ENCODE measurements at places on chromosomes 13 and 19. TPM values are rescaled to one million over a fixed set of nuclear protein-coding genes. Genes with fewer than 3 reads are reported as not detected.

The NPAS1 gene
- total RNA-seq, result 0.68 TPM

The ZNF534 gene
- 0.68 TPM for total RNA-seq

The ZNF878 gene
- total RNA-seq, result not detected

The RXFP2 gene
- total RNA-seq, result 0.21 TPM

The DNAJC15 gene
- total RNA-seq, result 7.6 TPM

The CNN1 gene
- total RNA-seq, result 1,224 TPM

The SERTM1 gene
- total RNA-seq, result not detected

The ZNF582 gene
- 2.6 TPM for total RNA-seq

The GPC5 gene
- total RNA-seq, result 3.3 TPM

The GRK1 gene
- not detected for total RNA-seq

The USHBP1 gene
- total RNA-seq, result 3.5 TPM

The ZNF723 gene
- not detected for total RNA-seq

The FGF22 gene
- 0.27 TPM for total RNA-seq

The TINCR gene
- total RNA-seq, result 2.0 TPM

The RASGRP4 gene
- total RNA-seq, result 16.9 TPM

The PLIN4 gene
- 7.1 TPM for total RNA-seq

The KLHL1 gene
- total RNA-seq, result not detected

DNA sequence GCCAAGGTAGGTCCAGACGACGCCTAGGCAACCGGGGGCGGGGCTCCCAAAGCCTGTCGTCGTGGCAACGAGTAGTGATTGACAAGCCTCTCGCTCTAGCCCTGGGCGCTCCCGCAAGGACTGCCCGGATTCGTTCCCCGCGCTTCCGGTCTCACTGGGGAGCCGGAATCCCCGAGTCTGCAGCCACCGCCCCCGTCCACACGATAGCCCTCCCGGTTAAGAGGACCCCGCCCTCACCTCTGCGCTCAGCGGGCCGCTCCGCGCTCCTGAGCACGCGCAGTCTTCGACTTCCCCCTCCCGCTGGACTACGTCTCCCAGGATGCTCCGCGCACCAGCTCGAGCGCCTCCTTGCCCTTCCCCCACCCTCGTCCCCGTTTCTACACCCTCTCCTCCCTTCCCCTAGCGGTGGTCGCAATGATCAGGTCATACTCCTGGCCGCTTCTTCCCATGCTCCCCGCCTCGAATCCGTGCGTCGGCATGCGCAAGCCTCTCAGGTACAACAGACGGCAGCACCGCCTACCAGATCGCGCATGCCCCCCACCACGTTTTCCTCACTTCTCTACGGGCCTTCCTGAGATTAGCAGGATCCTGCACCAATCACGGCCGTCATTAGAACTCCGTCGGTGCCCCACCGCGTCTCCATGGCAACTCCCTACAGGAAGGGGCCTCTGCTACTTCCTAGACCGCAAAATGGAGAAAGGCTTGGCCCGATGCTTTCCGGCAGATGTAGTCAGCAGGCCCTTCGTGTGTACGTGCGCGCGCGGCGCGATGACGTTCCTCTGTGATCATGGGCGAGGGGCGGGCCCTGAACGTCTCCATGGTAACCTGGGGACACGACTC lies at the start of gene MZF1:
Gene MZF1 (minus strand): TSS at position 518 of the 840 bp plus-strand sequence. CDS start 1,946 bp downstream, outside the sequence.
- DNase-seq, result peak; percentile 100

GRCh38 chr19:1267477-1268225 lies 1.5 kb upstream of the CIRBP start:
- DNase-seq, result no peak

- no peak for DNase-seq
These were observed 3.5 kb upstream of the EID2 start for GRCh38 chr19:39543477-39543857.

DNA sequence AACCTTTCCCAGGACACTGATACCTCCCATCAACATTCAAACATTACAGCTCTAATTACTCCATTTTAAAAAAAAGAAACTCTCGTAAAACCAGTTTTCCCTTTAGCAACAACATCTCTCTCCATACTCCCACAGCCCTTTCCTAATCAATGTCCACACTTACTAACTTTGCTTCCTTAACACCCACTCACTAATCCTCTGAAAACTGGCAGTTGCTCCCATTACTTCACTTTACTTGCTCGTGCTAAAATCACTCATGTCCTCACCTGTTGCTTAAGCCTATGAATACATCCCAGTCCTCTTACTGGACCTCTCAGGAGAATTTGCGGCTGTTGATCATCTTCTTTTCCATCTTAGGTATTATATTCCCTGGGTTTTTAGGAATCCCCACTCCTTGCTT lies 44.8 kb downstream of the RBM26 start:
- DNase-seq, result no peak

GRCh38 chr13:78603240-78603957 lies at the start of gene POU4F1:
POU4F1 (minus strand) TSS chr13:78603552; CDS start chr13:78603326, 226 bp downstream.
- no peak for DNase-seq

GRCh38 chr13:30082391-30082790 lies 225.0 kb downstream of the KATNAL1 start:
- no peak for DNase-seq

GRCh38 chr13:112958127-112958989 lies 10.7 kb upstream of the MCF2L start:
- DNase-seq, result no peak

DNA sequence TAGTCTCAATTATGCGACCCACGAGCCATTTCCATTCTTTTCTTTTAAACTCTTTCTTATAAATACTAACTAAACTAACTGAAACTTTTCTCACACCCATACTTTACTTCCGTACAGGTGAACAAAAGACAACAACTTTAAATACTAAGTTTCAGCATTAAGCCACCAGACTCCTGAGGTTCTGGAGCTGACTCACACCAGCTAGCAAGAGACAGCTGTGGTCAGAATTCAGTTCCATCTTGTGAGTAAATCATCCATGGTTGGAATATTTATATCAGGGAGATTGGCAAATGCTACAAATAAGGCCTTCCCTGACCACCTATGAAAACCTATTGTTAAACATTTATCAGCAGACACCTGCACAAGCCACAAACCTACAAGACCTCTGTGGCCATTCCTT lies 897.0 kb downstream of the EFNB2 start:
- no peak for DNase-seq

DNA sequence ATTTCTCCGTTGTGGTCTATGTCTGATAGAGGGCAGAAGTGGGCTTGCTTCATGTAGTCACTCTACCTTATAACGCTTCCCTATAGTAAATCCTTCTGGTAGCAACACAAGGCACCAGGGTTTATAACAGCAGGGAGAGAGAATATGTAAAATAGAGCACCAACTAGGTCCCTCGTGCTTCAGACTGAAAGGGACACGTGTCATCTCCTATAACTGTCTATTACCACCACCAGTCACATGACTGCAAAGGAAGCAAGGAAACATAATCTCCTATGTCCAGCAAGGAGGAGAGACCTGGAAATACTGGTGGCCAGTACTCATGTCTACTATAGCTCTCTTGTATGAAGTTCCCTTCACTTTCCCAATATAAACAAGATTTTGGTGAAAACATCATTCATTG lies 79.2 kb downstream of the SLAIN1 start:
- DNase-seq, result no peak

DNA sequence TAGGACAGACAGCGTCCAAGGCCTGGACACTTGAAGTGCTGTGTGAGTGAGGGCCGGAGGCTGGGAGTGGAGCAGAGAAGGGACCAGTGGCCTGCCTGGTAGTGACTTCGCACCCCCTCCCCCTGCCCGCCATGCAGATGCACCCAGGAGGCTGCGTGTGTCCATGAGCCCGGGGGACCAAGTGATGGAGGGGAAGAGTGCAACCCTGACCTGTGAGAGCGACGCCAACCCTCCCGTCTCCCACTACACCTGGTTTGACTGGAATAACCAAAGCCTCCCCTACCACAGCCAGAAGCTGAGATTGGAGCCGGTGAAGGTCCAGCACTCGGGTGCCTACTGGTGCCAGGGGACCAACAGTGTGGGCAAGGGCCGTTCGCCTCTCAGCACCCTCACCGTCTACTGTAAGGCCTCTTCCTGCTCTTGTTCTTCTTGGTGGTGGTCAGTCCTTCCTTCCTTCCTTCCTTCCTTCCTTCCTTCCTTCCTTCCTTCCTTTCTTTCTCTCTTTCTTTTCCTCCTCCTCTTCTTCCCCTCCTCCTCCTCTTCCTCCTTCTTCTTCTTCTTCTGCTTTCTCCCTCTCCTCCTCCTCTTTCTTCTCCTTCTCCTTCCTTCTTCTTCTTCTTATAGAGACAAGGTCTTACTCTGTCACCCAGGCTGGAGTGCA lies 6.0 kb upstream of the FFAR1 start:
- no peak for DNase-seq

DNA sequence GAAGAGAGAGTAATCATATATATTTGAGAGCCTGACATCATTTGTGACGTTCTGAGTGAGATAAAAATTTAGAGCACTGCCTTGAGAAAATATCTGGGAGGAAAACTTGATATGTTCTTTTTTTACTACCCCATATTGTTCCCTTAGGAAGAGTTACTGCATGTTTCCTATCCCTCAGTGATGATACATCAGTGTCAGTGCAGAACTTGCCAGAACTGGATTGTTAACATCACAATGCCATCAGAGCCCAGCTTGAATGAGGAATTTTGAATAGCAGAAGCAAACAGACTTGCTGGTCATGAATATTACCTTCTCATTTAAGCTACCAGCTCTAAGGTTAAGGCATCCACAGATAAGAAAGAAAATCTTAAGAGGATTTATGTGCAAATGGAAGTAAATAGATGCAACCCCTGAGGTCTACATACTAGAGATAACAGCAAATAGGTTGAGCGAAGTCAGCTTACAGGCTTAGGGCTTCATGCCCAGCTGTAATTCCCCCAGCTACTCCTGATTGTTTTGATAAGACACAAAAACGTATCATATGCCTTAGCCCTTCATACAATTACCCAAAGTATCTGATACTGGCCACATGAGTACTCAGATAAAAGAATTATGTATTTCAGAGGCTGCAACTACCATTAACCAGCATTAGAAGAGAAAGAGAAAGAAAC lies 313.7 kb upstream of the ATXN8OS start:
- DNase-seq, result no peak

GRCh38 chr13:54536112-54536511 lies 1507.5 kb downstream of the OLFM4 start:
- no peak for DNase-seq

- DNase-seq, result no peak
These were observed 617.7 kb upstream of the SLITRK1 start for GRCh38 chr13:84500016-84500415.

- DNase-seq, result no peak
These were observed 967 bp downstream of the DBP start for GRCh38 chr19:48635966-48636858.

- DNase-seq, result no peak
These were observed 57.2 kb downstream of the NHLRC3 start for GRCh38 chr13:39095500-39095899.

- DNase-seq, result no peak
These were observed 146.9 kb upstream of the UFM1 start for GRCh38 chr13:38202740-38203139.

DNA sequence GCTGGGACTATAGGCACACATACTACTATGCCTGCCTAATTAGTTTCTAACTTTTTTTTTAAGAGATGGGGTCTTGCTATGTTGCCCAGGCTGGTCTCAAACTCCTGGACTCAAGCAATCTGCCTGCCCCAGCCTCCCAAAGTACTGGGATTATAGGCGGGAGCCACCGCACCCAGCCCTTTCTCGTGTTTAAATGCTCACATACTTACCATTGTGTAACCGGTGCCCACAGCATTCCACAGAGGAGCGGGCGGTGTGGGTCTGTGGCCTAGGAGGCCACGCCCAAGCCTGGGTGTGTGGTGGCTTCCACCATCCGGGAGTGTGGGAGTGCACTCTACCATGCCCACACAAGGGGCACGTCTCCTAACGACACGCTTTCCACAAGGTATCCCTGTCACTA lies 7.7 kb downstream of the LMNB2 start:
- no peak for DNase-seq

- DNase-seq, result no peak
These were observed 2.8 kb downstream of the ARID3A start for GRCh38 chr19:928471-929202.

DNA sequence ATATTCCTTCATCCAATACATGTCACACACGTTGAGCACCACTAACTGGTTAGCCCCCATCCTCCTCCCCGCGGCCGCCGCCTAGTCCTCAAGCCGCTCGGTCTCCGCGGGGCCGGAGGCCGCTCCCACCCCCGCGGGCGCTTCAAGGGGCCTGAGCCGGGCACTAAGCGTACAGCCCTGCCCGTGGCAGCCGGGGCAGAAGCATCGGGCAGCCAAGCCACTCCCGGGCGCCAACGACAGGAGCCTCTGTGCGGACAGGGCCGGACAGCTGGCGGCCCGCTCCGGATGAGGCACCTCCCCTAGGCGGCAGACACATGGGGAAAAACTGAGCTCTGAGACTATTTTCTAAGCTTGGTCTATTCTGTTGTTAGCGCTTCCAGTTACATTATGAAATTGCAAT lies 2.8 kb upstream of the ZNF543 start:
- DNase-seq, result no peak

- DNase-seq, result no peak
These were observed 6.1 kb downstream of the MZF1 start for GRCh38 chr19:58566989-58567388.

- DNase-seq, result no peak
These were observed 1.2 kb downstream of the NUDT15 start for GRCh38 chr13:48038761-48039160.

- DNase-seq, result no peak
These were observed 5.2 kb upstream of the EFNB2 start for GRCh38 chr13:106540613-106541012.
